ENCODE measurements at places on chromosomes 13 and 19.

- no peak for DNase-seq
These were observed 72.5 kb downstream of the EDNRB start for GRCh38 chr13:77846173-77846572.

DNA sequence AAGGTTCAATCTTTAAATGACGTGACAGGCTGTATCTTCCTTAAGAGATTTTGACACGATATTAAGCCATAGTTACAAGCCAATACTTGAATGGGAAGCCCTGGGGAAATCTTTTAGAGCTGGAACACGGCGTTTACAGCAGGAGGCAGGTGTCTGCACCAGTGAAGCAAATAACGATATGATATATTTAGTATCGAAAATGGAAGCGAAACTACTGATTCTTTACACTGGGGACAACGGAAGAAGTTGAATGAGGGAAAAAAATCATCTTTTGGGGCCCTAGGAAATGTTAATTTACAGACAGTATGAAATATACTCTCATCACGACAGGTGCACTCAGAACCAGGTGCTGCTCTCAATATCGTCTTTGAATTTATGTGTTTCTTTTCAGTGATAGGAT lies 793.9 kb upstream of the PCDH20 start:
- no peak for DNase-seq

GRCh38 chr13:111269508-111269907 lies 50.9 kb upstream of the TEX29 start:
- DNase-seq, result no peak

GRCh38 chr13:84659359-84659661 lies 777.0 kb upstream of the SLITRK1 start:
- DNase-seq, result no peak

GRCh38 chr19:32914879-32915660 lies 45.5 kb upstream of the SLC7A9 start:
- DNase-seq, result no peak

- DNase-seq, result no peak
These were observed 348.9 kb downstream of the NDFIP2 start for GRCh38 chr13:79829880-79830279.

DNA sequence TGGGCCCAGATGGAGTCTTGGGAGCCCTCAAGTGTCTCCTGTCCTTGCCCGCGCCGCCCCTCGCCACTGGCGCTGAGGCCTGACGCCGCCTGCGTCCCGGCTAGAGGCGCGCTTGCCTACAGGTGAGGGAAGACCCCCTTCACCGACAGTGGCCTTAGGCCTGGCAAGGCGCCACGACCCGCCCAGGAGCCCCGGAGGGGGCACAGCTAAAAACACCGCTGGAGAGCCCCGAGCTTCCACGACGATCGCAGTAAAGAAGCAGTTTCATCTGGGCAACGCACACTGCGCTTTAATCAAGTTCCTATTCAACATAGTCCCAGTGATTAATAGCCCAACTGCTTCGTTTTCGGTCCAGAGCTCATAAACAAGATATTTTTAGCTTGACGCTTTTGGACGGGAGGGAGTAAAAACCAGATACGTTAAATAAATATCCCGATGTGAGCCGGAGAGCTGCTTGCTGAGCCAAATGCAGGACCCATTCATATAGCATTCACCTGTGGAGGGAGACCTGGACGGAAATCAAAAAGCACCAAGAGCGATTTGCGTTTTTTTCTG lies 1.5 kb upstream of the CEBPA start:
- no peak for DNase-seq

DNA sequence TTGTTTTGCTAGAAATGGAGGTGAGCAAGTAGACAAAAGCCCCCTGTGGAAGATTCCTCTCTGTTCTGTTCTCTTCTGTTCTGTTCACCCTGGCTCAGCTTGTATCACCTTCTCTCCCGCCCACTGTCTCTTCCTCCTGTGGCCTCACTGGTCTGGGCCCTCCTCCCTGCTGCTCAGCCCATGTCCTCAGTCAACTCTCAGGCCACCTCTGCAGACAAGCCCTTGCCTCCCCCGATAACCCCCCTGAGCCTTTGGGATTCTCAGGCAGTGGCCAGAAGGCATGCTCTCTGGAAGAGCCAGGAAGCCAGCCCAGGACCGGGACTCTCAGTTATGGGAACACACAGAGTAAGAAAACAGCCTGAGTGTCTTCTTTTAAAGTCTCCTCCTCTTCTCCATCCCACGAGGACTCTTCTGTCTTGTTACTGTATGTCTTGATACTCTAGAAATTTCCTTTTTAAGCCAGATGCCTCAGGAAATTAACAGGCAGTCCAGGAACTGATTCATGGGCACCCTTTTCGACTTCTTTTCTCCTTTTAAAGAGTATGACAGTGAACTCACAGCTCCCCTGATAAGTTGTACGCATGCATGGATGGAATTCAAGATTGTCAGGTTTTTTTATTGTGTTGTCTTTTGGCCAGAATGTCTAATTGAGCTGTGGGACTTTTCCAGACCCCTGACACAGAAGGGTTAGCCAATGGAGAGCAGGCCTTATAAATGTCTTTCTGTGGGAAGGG lies 33.7 kb downstream of the SHISA2 start:
- no peak for DNase-seq

DNA sequence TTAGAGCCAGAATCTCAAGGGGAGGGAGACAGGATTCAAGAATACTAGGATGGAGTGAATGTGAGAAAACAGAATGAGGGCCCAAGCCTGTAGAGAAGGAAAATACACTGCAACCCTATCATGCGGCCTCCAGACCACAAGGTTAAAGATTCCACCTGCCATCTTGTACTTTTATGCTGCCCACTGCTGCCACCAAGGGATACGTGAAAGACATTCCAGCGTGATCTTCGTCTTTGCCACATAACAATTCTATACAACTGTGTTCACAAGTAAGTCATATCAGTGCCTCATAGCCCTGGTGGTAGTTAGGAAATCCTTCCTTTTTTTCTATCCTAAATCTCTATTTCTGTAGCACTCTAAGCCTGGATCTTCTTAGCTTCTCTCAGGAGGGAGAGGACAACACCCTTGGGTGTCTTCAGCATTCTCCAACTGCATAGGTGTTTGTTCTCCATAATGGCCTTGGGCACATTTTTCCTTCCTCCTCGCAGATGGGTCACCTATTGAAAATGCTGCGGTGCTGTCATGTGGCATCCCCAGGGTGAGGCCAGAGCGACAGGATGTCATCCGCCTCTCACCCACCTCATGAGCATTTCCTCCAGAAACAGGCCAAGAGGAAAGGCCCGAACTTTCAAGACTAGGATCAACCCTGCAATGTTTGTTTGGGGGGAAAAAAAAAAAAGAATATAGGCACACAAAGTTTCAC lies 13.6 kb downstream of the TPT1 start:
- DNase-seq, result no peak

GRCh38 chr13:24165746-24166145 lies 5.2 kb downstream of the SPATA13 start:
- DNase-seq, result no peak

DNA sequence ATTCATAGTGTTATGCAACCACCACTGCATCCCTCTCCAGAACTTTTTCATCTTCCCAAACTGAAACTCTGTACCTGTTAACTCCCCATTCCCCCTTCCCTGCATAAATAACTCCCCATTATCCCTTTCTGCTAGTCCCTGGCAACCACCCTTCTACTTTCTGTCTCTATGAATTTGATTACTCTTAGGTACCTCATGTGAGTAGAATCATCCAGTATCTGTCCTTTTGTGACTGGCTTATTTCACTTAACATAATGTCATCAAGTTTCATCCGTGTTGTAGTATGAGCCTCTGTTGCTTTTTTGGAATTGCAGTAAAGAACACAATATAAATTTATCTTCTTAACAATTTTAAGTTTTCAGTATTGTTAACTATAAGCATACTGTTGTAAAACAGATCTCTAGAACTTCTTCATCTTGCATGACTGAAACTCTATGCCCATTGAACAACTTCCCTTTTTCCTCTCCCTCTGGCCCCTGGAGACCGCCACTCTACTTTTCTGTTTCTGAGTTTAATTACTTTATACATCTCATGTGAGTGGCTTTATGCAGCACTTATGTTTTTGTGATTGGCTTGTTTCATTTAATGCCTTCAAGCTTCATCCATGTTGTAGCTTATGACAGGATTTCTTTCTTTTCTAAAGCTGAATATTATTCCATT lies 87.3 kb upstream of the ABCC4 start:
- DNase-seq, result no peak

DNA sequence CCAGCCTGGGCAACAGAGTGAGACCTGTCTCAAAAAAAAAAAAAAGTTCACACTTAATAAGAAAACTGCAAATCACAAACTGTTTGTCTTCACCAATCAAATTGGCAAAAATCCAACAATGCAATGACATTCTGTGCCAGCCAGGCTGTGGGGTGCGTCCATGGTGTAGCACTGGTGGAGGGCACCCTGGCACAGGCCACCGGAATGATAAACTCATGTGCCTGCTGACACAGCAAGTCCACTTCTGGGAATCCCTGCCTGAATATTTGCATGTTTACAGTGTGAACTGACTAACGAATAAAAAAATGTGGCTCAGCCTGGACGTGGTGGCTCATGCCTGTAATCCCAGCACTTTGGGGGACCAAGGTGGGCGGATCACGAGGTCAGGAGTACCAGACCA lies 1.6 kb upstream of the LRRC25 start:
- no peak for DNase-seq

DNA sequence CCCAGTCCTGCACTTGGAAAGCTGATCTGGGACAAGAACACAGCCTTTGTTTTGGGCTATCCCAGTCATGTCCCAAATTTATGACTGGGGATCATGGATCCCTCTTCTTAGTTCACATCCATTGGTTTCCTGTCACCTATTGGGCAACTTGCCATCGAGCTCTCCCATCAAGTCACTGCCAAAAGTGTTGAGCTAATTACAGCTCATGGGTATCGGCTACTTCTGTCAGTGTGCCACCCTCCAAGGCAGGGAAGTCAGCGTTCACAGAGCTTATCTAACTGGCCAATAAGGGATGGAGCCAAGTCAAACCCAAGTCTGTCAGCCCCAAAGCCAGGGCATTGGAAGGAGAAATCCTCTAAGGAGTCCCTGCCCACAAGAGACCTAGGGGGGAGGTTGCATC lies 53.2 kb upstream of the KATNAL1 start:
- DNase-seq, result no peak

GRCh38 chr19:29904017-29904416 lies 38.0 kb upstream of the URI1 start:
- DNase-seq, result no peak

DNA sequence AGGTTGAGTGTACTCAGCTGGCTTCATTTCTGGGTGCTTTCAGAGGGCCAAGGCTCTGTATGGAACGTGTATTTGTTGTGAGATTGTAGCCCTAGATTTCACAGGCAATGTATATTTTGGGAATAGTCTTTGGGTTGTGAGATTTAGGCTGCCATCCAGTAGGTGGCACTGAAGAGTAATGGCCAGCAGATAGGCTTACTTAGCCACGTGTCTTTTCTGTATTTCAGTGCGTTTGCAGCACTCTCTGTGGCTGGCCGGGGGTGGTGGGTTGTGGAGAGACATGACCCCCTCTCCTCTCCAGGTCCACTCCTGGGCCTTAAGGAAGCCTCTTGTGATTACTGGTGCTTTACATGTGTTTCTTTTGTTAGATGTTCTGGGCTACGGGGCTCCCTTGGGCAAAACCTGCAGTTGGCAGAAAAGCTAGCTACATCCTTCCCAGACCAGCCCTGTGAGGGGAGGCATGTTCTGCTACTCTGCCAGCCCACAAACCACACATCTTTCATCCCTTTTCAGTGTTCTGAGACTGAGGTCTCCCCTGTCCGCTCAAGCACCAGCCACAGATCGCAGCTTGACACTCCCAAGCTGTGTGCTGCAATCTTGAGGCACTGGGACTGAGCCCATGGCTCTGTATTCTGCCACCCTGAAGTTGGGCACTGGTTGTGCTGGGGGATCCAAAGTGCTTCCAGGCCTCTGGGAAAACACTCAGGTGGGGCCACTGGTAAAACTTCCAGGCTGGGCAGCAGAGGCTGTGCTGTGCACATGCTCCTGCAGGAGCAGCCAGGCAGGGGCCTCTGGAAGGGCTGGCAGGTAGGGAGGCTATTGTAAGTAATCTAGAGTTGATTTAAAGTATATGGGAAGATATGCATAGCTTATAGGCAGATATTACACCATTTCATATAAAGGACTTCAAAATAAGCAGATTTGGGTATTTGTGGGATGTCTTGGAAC lies 1096.8 kb upstream of the PCDH20 start:
- no peak for DNase-seq

- no peak for DNase-seq
These were observed 16.1 kb downstream of the CEACAM1 start for GRCh38 chr19:42512130-42512636.

DNA sequence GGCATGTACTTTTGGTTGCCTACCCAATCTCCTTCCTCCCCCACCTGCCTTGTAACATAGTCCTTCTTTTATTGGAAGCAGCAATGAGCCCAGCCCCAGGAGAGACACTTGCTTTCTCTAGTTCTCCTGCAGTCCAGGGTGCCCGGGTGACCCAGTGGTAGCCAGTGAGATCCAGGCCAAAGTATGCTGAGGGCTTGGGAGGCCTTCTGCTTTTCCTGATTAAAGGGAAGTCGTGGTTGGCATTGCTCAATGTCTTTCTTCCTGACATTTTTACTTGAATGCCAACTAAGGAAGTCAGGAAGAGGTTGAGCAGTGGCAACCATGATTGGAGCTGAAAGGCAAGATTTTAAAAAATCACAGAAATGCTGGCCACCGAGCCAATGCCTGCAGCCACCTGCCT lies 25.7 kb downstream of the CNMD start:
- DNase-seq, result no peak

- no peak for DNase-seq
These were observed 22.1 kb downstream of the ADGRL1 start for GRCh38 chr19:14183741-14184350.

DNA sequence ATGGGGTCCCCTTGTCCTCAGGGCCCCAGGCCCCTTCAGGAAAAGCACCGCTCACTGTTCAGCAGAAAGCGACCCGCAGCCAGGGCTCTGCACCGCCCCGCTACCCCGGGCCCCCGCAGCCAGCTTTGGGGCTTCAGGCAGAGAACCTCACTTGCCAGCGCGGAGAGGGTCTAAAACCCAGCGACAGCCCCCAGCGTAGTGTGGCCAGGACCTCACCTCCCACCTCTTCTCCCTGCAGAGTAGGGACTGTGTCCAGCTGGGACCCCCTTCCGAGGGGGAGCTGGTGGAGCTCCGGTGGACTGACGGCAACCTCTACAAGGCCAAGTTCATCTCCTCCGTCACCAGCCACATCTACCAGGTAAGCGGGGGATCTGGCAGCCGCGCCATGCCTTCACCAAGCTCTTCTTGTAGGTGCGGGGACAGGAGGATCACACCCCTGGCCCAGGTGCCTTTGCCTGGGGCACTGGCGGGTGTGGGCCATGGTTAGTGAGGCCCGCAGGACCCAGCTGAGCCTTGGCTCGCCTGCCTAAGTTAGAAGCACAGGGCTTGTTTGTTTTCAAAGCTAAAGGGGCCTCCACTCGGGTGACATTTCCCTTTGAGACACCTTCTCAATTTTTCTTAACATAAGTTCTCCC lies 175.7 kb downstream of the KDM4B start:
- no peak for DNase-seq

DNA sequence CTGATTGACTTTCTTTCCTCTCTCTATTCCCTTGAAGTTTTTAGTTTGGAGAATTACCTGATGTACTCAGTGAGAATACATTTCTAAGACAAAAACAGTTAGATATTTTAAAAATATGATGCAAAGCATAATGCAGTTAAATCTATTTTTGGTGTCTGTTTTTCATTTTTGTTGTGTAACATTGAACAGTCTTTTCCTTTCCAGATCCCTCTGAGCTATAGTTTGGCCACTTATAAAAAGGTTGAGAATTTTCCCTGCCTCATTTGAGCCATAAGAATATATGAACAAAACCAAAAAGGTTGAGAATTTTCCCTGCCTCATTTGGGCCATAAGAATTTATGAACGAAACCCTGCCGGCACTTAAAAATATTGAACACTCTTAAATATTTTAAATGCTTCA lies 57.0 kb upstream of the IPO5 start:
- DNase-seq, result no peak

All from activated CD4-positive, alpha-beta T cell treated with anti-CD3 and anti-CD28 coated beads, Interleukin-2, amount 50 U/mL, for 1 hour (primary cell).